ENCODE measurements at places on chromosomes 6 and 20.
A peak's percentile ranks its signal among the peaks of the same experiment; 100 is the strongest.

- DNase-seq, result peak; percentile 84
Measured at GRCh38 chr6:35415065-35415891, 36.9 kb upstream of the FANCE start.

GRCh38 chr6:105907301-105907700 lies 178.8 kb upstream of the PRDM1 start:
- DNase-seq, result no peak

DNA sequence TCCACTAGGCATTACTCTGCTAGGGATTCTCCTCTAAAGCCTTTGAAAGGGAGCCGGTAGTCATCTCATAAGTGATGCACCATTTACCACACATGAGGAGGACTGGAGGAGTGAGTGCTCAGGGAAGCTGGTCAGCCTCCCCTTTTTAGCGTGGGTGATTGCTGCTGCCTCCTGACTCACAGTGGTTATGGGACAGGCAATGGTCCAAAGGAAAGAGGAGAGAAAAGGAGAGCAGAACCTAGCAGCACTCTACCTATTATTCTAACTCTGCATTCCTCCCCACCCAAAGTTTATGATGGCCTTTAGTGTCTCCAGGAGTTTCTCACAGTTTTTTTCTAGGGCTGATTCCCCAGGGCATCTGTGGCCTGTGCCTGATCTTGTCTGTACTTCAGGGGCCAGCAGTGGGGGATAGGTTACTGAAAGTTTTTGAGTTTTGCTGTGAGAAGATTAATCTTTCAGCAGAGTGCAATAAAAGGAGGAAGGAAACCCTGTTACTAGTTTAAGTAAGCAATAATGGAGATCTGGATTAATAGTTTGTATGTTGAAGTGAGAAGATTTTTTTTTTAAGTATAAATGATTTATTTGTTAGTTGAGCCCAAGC lies 36.4 kb upstream of the GCLC start:
- DNase-seq, result no peak

DNA sequence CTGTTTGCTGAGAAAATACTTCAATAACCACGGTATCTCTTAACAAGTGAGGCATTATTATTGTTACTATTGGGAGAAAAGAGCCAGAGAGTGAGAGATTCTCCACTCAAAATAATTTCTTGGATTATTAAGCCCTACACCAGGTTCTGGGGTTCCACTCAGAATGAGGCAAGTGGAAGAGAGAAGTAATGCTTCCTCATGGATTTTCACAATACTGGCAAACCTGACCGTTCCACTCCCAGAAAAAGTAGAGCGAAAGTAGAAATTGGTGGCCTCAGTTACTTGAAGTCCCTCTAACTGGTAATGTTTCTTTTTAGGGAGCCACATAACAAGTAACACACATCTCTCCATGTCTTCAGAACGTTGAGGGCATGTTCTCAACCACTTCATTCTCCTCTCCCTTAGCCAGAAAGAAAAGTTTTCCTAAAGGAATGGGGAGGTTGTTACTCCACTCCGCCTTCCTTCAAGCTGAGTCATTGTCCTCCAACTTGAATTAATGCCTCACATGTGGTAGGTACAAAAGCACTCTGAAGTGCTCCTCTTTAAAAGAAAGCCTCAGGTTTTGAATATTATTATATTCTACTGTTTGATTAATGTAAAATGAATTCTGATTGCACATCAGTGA lies 1.9 kb downstream of the BAG2 start:
- DNase-seq, result no peak

DNA sequence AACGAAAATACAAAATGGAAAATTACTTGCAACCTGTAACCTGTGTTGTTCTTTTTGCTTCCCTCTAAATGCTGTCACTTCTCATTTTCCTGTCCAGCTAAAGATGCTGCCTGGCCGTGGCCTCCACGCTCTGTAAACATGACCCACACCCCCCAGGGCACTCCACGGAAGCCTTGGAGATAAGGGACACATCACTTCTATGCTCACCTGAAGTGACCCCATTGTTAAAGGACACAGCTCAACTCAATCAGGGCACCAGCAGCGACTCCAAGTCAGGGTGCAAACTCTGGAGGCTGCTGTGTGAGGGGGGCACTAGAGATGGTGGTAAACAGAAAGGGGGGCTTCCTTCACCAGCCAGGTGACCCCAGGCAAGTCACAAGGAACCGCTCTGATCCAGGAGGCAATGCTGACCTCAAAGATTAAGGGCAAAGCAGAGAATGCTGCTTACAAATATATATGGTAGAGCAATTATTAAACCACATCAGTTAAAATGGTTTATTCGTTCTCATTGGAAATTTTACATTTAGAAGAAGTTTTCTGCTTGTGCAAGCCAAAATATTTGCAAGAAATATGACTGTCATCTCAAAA lies 13.2 kb downstream of the DIDO1 start:
- DNase-seq, result no peak

All from NCI-H2081 treated with DMSO at 0.1 percent for 48 hours (cell line).